Ureter (tissue), 1 donor: ENCODE measurements at places on chromosomes 6 and 20.

GRCh38 chr20:39452583-39453340, 490.6 kb downstream of the DHX35 start:
- DNase-seq: no peak

- no peak for DNase-seq
Measured at GRCh38 chr6:71248306-71248765, 40.3 kb upstream of the OGFRL1 start.

DNA sequence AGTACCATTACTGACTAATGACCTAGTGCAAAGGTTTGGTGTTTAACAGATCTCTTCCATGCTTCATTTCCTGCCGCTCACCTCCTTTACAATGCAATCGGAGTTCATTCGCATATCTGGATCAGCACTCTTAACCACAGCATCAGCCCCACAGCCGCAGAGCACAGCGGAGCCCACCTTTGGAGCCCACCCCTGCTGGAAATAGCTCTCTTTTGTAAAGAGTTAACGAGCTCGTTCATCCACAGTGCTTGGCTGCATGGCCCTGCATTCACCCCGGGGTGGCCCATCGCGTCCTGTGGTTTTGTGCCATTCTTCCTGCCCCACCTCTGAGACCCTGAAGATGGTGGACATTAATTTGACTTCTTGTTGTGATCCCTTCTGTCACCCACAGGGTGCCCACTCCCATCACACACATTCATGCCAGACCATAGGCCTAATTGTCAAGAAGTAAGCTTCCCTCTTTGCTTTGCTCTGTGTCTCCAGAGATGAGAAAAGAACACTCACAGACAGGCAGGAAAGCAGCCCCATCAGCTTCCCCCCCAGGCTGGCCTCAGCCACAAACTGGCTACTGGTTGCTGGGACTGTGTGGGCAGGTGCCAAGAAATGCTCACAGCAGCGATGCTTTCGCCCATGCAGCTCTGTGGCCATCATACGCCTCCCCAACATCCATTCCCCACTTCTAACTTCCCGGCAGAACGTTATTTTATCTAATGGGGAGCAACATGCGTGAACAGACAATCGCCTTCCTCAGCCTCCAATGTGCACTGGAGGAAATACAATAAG, 167.0 kb downstream of the LRFN2 start:
- DNase-seq: no peak

DNA sequence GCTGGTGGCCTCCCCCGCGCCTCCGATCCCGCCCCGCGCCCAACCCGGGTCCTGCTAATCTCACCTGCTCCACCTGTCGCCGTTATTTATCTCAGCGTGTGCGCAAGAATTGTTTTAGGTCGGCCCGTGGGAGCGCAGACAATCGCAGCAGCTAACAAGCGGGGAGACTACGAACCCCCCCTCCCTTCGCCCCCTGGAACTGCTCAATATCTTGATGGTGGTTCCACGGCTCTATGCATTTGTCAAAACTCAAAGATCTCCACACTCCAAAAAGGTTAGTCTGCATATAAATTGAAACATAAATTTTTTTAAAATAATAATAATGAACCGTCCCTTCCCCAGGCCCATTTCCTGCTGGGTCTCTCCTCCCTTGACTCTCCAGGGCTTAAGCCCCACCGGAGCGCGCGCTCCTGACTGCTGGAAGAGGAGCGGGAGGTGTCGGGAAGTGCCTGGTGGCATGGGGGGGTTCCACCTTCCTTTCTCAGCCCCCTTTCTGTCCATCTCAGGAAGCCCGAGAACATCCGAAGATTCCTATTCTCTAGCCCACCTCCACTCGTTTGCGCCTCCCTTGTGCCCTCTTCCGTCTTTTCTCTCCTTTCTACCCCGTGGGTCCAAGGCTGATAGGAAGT, 1.6 kb upstream of the MDGA1 start:
- DNase-seq: no peak

- no peak for DNase-seq
Measured at GRCh38 chr6:75870389-75870788, 121.3 kb downstream of the MYO6 start.

DNA sequence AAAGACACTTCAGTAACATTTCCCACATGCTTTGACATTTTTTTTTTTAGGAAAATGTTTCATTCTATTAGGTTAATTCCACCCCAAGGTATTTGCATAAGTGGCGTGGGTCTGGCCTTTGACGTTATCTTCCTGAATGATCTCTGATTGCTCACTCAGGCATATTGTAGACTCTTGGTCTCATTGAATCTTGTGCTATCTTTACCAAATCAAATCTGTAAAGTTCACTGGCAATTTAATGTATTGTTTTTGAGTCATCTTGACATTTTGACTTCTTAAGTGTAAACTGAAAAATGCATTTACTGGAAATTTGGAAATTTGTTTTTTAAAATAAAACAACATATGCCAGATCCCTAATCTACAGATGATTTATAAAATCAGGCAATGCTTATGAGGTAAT, 16.0 kb upstream of the VIP start:
- no peak for DNase-seq

GRCh38 chr6:137697267-137697938, 169.7 kb upstream of the TNFAIP3 start:
- DNase-seq: no peak

GRCh38 chr20:59858425-59858824, 75.0 kb downstream of the SYCP2 start:
- no peak for DNase-seq

DNA sequence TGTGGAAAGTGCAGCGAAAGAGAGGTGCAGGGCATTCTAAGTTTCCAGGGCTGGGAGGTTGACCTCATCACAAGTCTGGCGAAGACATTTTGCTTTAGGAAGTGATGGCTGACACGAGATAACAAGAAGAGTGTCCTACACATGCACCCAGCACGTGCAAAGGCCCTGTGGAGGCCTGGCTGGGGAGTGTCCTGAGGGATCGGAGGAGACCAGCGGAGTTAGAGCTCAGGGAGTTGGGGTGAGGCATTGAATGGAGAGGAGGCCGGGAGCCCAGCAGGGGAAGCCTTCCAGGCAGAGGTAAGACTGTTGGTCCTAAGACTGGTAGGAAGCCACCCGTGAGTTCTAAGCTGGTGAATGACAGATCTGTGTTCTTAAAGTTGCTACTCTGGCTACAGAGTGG, 58.4 kb downstream of the PPP1R14C start:
- DNase-seq: no peak

DNA sequence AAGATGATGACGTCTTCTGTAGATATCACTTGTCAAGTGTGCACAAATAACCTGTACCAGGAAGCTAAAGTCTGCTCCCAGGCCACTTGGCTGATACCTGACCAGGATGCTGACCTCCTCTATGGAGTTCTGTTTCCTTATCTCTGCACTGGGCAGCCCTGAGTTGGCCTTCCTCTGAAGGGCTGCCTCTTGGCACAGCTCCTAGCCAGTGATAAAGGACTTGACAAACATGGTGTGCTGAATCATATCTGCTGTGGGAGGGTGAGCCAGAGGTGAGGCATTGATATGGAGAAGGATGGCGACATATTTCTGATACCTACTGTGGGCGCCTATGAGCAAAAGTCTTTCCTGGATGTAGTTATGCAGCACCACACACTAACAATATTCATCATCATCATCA, 32.8 kb upstream of the FOXA2 start:
- DNase-seq: no peak
